ENCODE measurements at places on chromosomes 6 and 20. TPM values are rescaled to one million over a fixed set of nuclear protein-coding genes. Genes with fewer than 3 reads are reported as not detected.

Gene EYS
- 0.05 TPM for polyA plus RNA-seq

Gene TBCC
- polyA plus RNA-seq, result 64.5 TPM

Gene STXBP5
- 16.8 TPM for polyA plus RNA-seq

- DNase-seq, result no peak
- no peaks in the 10 kb centered on the region for H3K27me3 ChIP-seq
- H3K4me1 ChIP-seq, result no peaks in the 10 kb centered on the region
- H3K27ac ChIP-seq, result no peak overlapping the region
- no peaks in the 10 kb centered on the region for H3K36me3 ChIP-seq
Measured at GRCh38 chr6:63521475-63522210, 50.6 kb upstream of the LOC128125822 start.

GRCh38 chr6:1624058-1624850 is 14.5 kb downstream of the FOXC1 start:
- H3K27ac ChIP-seq, result peak overlapping the region; percentile 76
- peak; percentile 37 for DNase-seq
- peak overlapping the region; percentile 36 for H3K4me3 ChIP-seq
- H3K36me3 ChIP-seq, result peaks cover 5% of the 10 kb centered on the region

GRCh38 chr20:10665791-10666190 is 8.0 kb downstream of the JAG1 start:
- H3K4me1 ChIP-seq, result peaks cover 3% of the 10 kb centered on the region
- peaks cover 7% of the 10 kb centered on the region for H3K27me3 ChIP-seq
- no peaks in the 10 kb centered on the region for H3K36me3 ChIP-seq
- H3K4me3 ChIP-seq, result no peak overlapping the region
- H3K27ac ChIP-seq, result no peak overlapping the region

Gene HDDC2
- 72.6 TPM for polyA plus RNA-seq

GRCh38 chr6:6818078-6818639 is 229.6 kb downstream of the LY86 start:
- no peak for DNase-seq
- no peaks in the 10 kb centered on the region for H3K36me3 ChIP-seq
- H3K4me1 ChIP-seq, result no peaks in the 10 kb centered on the region

Gene PROKR2
- not detected for polyA plus RNA-seq

DNA sequence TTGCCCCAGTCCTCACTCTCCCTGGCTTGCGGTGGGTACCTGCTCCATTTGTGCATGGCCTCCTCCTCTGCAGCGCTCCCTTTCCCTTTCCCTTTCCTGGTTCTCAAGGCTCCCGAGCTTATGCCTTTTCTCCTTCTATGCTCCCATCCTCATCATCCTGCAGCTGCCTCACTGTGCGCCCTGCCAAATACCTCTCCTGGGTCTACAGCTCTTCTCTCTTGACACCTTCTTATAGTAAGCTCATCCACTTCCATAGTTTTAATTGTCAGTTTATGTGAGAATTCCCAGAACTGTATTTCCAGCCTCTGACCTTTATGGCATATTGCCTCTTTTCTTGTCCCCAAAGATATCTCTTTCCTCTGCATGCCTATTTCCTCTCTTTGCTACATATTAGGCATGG is 5.9 kb downstream of the ADGRF5 start:
- no peak overlapping the region for H3K4me3 ChIP-seq
- no peaks in the 10 kb centered on the region for H3K27me3 ChIP-seq
- H3K4me1 ChIP-seq, result no peaks in the 10 kb centered on the region
- H3K27ac ChIP-seq, result no peak overlapping the region
- H3K36me3 ChIP-seq, result no peaks in the 10 kb centered on the region

DNA sequence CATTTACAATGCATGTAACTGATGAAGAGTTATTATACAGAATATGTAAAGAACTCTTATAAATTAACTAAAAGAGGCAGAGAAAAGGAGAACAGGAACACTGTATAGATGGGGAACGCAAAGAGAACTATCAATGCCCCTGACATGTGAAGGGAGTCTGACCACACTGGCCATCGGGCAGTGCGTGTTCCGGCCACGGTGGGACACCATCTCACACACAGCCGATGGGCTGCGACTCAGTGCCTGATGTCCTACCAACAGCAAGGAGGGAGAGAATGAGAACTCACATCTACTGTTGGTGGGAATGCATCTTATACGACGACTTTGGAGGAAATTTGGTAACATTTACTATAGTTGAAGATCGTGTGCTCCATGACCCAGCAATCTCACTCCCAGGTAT is 15.5 kb upstream of the RAMACL start:
- H3K4me1 ChIP-seq, result no peaks in the 10 kb centered on the region
- DNase-seq, result no peak
- H3K27me3 ChIP-seq, result no peaks in the 10 kb centered on the region
- no peak overlapping the region for H3K27ac ChIP-seq
- H3K4me3 ChIP-seq, result no peak overlapping the region

Gene LGSN
- polyA plus RNA-seq, result 0.23 TPM

GRCh38 chr6:130849594-130849993 is 22.4 kb downstream of the SMLR1 start:
- no peak overlapping the region for H3K27ac ChIP-seq
- no peak for DNase-seq
- no peaks in the 10 kb centered on the region for H3K36me3 ChIP-seq
- H3K4me1 ChIP-seq, result peaks cover 4% of the 10 kb centered on the region

Gene DAAM2
- 4.2 TPM for polyA plus RNA-seq

DNA sequence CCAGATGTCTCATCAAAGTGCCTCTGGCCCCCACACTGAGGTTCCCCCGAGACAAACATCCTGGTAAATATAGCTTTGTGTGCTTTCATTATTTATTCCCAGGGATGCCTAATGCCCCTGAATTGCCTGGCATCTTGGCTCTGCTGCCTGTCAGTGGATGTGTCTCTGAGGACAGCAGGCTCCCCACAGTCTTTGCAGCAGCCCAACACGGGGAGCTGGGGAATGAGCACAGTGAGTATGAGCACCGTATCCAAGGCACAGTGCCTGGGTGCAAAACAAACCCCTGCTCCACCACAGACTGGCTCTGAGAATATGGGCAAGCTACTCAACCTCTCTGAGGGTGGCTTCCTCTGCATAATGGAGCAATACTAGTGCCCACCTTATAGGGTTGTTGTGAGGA is 165.9 kb downstream of the PTPRT start:
- no peaks in the 10 kb centered on the region for H3K27me3 ChIP-seq
- H3K36me3 ChIP-seq, result no peaks in the 10 kb centered on the region
- no peaks in the 10 kb centered on the region for H3K4me1 ChIP-seq
- H3K4me3 ChIP-seq, result no peak overlapping the region
- H3K27ac ChIP-seq, result no peak overlapping the region

DNA sequence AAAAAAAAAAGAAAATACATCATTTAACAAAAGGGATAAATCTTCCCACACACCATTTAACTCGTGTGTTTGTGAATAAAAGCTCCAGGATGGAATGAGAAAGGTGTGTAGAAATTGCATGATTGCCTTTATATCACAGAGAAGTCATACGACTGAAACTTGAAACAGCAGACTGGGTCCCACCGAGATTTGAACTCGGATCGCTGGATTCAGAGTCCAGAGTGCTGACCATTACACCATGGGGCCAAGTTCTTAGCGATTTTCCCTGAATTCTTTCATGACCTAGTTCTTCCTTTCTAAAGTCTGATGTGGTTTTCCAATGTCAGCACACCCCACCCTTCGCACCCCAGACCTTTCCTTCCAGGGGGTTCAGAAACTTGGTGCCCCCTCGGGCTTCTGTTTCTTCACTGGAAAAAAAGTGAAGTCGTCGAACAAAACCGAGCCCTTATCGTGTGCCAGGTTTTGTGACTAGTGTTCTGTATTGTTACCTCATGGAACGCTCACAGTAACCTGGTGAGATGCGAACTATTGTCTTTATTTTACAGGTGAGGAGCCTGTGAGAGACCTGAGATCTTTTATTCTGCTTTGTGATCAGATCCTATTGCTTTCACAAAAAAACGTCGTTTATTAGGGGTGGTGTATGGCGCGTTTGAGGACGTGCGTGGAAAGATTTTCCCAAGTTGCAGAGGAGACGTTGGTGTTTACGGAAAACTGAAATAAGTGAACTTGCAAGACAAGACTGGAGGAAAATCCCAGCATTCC is 120.8 kb downstream of the OR2B2 start:
- H3K36me3 ChIP-seq, result no peaks in the 10 kb centered on the region
- no peak for DNase-seq
- H3K27me3 ChIP-seq, result peaks cover 23% of the 10 kb centered on the region
- H3K27ac ChIP-seq, result no peak overlapping the region

- no peak overlapping the region for H3K4me3 ChIP-seq
- no peak overlapping the region for H3K27ac ChIP-seq
- no peaks in the 10 kb centered on the region for H3K27me3 ChIP-seq
- H3K4me1 ChIP-seq, result no peaks in the 10 kb centered on the region
- no peaks in the 10 kb centered on the region for H3K36me3 ChIP-seq
- no peak for DNase-seq
Measured at GRCh38 chr6:45775026-45775697, 240.5 kb downstream of the CLIC5 start.

GRCh38 chr6:158377860-158378259 is 65.6 kb downstream of the TULP4 start:
- H3K27me3 ChIP-seq, result no peaks in the 10 kb centered on the region
- no peak overlapping the region for H3K27ac ChIP-seq
- H3K4me1 ChIP-seq, result peaks cover 24% of the 10 kb centered on the region
- no peak for DNase-seq

- no peak overlapping the region for H3K4me3 ChIP-seq
- H3K27me3 ChIP-seq, result peaks cover 33% of the 10 kb centered on the region
- no peaks in the 10 kb centered on the region for H3K4me1 ChIP-seq
- H3K27ac ChIP-seq, result no peak overlapping the region
- DNase-seq, result no peak
- no peaks in the 10 kb centered on the region for H3K36me3 ChIP-seq
Measured at GRCh38 chr6:36326356-36326995, 10.2 kb downstream of the BNIP5 start.

Gene ARHGAP40
- 1.8 TPM for polyA plus RNA-seq

All from thymus (tissue), 14 donors.